ENCODE measurements at places on chromosomes 11 and 22.

DNA sequence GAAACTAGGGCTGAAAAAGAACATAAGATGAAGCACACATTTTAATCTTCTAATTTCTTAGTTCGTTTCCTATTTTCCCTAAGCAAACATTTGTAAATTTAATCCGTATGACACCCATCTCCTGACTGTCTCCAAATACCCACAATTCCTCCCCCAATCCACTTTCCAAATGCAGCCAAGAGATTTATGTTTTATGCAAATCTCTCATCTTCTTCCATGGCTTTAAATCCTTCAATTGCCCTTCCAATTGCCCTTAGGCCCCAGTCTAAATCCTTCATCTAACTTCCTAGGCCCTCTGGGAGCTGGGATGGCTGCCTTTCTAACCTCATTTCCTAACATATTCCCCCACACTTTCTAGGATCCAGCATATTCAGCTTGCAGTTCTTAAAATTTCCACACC is 18.0 kb upstream of the POU2AF1 start:
- DNase-seq: no peak

DNA sequence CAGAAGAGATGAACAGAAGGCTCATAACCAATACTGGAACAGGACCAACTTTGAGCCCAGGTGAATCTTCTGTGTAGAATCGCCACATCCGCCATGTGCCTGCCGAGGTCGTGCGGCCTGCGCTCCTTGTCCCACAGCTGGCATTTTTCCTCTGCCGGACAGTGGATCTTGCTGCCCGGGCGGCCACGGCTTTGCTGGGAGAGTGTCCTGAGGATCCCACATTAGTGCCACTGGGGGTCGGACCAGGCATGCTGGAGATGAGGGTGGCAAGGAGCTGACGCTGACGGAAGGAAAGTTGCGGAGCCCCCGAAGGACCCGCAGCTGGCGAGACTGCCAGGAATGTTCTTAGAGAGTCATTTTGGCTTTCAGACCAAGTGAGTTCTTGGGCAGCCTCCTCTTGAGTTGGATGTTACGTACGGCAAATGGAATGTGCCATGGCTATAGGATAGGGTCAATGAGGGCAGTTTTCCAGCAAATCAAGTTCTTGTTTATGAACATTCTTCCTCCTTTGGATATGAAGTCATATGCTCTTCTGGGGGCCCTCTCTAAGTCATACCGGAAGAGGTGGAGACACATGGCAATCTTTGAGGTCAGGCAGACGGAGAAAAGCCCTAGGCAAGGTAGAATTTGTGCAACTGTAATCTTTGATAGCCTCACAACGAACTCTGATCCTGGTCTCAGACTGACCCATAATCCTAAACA is 57.4 kb upstream of the NUP160 start:
- peak; percentile 81 for DNase-seq

DNA sequence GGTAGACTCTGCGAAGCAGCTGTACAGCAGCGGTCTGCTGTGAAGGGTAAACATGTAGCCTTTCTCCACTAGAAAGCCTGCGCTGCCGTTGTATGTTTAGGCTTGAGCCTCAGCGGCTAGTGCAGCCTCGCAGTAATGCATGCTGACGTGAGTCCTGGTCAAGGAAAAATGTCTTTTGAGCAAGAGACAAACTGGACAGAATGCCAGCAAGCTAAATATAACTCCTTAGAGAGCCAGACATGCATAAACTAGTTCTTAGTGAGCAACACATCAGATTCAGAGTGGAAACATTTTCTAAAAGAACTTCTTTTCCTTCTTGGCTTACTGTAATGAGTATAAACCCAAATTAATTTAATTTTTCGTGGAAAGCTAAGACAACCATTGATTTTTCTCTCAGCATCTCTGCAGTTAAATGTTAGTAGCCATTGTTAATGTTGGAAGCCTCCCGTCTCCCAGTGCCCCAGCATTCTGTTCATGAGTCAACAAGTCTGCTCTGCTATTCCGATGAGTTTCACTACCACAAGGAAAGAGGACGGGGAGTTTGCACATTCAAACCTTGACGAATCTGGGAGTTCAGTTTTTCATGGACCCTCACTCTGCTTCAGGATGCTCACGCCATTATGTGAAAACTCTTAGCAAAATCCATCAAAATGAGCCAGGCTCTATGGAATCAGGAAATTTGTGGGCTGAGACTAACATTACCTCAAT is 51.4 kb downstream of the JAM3 start:
- DNase-seq: peak; percentile 93

GRCh38 chr11:115500547-115501501 is 3.4 kb downstream of the CADM1 start:
- DNase-seq: no peak

- no peak for DNase-seq
Measured at GRCh38 chr11:126329644-126330211, 25.8 kb upstream of the ST3GAL4 start.

DNA sequence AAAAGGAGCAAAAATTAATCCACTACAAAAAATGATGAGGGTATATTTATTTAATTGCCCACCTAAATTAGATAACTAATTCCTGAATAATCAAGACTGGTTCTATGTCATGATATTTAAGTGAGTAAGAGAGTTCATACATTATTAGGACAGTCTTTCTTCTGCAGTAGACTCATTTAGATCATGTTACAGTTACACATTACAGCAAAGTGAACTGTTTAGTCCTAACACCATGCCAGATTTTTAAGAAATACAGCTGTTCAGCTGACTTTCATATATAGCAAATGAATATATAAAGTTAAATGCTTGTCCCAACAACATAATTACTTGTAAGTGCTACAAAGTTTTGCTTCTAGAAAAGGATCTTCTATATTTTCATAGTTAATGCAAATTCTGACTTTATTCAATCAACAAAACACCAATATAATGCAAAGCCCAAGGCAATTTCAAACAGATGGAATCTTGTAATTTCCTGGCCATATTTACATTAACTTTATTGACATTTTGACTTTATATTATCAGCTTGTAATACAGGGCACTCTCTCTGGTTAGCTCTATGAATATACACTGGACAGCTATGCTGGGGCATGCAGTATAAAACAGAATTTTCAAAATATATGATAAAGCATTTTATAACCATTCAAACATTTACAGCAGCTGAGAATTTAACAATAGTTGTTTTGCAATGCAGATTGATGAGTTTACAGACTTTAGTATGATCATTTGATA is 45.7 kb upstream of the TP53AIP1 start:
- no peak for DNase-seq

GRCh38 chr11:5899534-5899933 is 6.5 kb downstream of the OR52E5 start:
- no peak for DNase-seq

- no peak for DNase-seq
Measured at GRCh38 chr11:92601048-92601447, 368.4 kb upstream of the MTNR1B start.

DNA sequence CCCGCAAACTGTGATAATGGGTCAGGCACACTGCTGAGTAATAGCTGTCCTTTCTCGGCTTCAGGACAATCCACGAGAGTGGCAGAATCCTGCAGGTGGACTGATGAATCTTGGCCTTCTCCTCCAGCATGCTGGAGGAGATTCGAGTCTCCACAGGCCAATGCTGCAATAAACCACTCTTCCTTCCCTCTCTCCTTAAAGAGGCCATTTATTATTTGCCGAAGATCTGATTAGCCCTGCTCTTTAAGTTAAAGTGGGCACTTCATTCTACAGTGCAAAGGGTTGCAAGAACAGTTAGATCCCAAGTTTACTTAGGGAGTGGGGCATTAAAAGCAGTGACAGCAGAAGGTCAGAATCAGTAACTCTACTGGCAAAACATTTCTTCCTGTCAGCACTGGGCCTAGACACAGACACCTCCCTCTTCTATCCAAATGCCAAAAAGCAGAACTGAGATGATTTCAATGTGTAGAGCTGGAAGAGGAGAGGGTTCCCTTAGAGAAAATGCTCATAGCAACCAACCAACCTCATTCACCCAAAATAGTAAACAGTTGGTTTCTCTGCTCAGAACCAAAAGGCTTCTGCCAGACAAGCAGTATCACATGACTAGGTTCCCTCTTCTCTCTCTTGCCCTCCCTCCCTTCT is 121.7 kb downstream of the SGSM3 start:
- peak; percentile 72 for DNase-seq

DNA sequence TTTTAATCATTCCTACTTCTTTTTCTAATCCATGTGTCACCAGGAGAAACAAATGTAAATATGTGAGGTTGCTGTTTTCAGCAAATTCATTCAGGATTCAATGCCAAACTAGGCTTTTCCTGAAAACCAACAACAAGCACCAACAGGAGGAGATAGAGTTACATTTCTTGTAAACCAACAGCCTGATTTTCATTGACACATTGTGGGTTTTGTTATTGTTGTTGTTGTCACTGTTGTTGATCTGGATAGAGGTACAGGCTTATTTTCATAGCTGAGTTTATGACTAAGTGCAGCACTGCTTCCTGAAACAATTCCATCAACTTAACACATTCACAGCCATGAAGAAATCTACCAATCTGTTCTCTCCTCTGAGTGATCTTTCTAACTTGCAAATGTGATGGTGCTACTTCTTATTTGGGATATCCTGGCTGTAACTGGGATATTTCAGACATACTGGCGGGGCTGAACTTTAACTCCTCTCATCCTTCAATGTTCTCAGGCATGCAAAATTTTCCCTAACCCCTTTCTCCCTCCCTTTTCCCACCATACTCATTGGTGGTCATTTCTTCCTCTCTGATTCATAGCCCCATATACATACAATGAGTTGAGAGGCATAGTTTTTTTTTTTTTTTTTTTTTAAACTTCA is 65.5 kb downstream of the ME3 start:
- DNase-seq: peak; percentile 49

DNA sequence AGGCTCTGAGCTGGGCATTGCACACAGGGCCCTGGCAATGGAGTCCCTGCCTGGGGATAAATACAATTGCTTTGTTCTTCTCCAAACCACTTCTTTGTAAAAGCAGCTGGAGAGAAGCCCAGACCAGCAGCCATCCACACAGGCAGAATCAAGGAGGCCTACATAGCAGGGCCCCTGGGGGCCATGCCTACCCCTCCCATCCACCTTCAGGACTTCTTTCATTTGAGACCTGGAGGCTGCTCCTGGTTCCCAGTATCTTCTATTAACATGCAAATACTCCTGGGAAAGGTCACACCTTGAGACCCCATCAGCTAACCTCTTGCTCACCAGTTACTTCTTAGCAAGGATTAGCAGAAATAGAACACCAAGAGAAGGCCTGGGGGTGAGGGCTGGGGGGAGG is 511.1 kb downstream of the SOX6 start:
- no peak for DNase-seq

- peak; percentile 53 for DNase-seq
Measured at GRCh38 chr11:62013537-62014476, 46.4 kb upstream of the FTH1 start.

GRCh38 chr11:121886996-121887395 is 229.0 kb downstream of the BLID start:
- no peak for DNase-seq

- no peak for DNase-seq
Measured at GRCh38 chr11:126268361-126268707, 361 bp downstream of the SRPRA start.
